HT-29 (cell line): ENCODE measurements at places on chromosomes 6 and 20.

DNA sequence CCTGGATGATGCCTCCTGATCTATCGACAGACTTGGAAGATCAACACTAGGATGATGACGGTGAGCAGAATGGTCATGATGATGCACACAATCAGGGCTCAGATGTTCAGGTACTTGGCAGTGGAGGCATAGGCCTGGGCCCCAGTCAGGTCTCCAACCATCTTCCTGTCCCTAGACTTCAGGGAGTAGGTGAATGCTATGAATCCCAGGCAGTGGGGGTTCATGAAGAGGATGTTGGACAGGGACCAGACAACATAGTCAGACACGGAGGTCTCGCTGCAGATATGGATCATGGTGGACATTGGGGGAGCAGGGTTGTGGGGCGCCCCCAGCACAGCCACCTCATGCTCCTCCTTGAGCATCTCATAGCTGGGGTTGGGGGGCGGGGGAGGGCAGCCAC is 27.5 kb downstream of the HLA-F start:
- no peak for DNase-seq

DNA sequence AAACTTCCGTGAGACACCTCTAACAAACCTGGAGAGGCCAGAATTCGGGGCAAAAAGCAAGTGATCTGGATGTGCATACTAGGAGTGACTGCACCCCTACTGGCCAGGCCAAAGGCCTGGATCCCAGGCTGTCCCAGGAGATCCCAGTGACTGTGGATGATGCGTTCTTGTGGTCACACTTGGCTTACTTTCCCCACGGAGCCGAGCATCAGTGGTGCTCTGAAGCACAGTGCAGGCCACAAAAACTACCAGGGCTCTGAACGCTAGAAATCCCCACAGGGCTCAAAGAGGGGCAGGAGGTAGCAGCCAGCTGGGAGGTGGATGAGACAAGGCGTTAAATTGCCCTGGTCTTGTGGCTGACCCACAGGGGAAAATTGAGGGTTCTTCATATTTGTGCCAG is 7.1 kb downstream of the TRIM26 start:
- DNase-seq: no peak

DNA sequence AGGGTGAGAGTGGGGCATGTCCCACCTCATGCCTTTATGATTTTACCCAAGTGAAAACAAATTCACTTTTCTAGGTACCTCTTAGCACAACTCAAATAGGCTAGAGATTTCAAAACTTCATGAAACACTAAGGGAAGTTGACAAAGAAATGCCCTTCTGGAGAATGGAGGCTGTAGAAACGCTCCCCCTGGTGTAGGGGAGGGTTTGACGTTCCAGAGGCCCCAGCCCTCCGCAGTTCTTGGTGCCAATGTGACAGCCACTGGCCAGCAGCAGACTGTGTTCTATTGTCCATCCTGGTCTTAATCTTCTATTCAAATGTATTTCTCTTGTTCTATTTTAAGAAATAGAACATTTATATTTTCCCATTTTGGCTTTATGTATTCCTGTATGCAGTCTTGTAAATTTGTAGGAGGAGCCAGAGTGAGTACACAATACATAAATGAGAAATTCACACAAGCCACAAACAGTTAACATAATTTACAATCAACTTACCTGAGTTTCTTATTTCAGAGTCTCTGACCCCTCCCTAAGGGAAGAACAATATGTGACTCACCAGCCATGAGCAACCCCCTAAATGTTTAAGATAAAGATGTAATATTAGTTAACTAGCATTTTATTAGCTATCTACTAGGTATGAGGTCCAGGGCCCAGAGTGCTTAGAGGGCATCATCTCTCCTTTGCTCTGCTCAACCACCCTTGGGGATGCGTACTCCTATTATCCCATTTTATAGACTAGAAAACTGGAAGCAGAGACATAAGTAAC is 8.8 kb upstream of the MUC21 start:
- peak; percentile 25 for DNase-seq

DNA sequence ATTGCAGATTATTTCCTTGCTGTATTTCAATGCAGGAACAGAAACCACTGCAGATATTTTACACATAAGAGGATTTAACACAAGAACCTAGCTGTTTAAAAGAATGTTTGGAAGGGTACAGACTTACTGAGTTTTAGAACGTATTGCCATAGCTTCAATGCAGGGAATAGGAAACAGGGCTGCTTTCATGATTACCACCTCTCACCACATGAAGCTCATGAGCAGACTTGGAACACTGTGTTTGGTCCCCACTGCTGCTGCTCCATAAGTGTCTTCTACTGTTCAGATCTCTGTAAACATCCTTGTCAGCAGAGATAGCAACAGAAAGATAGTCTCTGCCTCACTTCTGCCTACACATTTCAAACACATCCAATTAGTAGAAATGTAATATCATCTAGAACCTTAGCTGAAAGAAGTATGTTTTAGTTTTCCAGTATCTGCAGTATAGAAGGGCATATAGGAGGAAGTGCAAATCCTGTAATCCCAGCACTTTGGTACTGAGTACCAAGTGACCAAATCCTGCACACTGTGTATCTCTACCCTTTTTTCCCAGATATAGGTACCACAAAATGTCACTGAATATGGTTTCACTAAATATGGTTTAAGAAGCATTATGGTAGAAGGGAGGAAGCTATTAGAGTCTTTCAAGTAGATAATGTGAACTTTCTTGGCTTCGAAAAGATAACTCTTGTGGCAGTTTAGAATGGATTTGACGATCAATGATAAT is 51.9 kb downstream of the STXBP5 start:
- DNase-seq: no peak

GRCh38 chr6:3391902-3392458 is 64.9 kb downstream of the SLC22A23 start:
- DNase-seq: no peak
